CD4-positive, alpha-beta T cell treated with Interleukin-1 beta for 1 hour (primary cell): ENCODE measurements at places on chromosomes 6 and 20.

DNA sequence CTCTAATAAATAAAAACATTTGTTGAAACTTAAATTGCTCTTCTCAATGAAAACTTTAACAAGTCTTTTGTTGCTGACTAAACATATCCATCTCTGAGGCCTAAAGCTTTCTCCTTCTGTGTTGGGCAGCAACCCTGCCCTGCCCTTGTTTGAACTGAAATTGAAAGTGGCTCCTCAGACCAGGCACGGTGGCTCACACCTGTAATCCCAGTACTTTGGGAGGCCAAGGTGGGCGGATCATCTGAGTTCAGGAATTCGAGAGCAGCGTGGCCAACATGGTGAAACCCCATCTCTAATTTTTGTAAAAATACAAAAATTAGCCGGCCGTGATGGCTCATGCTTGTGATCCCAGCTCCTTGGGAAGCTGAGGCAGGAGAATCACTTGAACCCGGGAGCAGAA lies 29.2 kb upstream of the GNRH2 start:
- DNase-seq = no peak

DNA sequence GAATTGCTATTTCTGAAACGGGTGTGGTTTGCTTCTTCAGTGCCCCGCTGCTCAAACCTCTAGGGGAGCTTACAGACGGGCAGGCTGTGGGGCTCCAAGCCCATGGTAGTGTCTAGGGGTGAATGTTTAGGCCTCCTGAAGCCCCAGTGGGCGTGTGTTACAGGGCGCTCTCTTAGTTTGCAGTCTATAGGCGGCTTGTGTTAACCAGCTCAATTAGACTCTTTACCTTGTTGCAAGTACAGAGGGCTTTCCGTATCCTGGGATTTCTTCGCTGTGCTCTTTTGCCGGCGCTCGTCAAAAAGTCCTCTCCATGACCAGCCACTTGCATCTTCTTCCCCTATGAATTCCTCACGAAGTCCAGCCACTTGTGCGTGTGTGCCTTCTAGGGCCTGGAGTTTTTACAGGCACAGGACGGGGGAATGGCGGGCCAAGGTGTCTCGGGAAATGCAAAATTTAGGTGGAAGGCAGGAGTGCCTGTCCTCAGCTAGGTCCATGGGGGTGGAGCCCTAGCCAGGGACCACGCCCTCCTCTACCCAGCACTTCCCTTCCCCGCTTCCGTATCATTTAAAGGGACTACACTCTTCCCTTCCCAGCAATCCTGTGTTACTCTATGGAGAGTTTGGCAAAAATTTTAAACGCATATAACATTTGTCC lies 94.5 kb downstream of the HTR1B start:
- no peak for DNase-seq

GRCh38 chr6:53281518-53282215 lies 67.1 kb downstream of the ELOVL5 start:
- no peak for DNase-seq

DNA sequence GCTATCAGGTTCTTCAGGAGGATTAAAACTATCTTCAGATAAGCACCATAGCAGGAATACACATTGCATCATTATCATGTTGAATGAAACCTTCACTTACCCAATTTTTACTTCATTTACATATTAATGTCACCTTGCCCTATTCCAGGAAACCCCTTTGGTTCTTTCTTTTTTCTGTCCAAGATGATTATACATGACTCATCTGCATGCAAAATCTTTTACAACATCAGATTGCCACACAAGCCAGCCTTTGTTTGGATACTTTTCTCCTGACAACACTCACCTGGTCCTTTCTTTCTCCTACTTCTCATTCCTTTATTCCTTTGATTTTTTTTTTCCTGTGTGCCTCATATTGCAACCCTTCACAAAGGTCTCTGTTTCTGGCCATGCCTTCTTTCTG lies 200.5 kb upstream of the POU3F2 start:
- DNase-seq = no peak

DNA sequence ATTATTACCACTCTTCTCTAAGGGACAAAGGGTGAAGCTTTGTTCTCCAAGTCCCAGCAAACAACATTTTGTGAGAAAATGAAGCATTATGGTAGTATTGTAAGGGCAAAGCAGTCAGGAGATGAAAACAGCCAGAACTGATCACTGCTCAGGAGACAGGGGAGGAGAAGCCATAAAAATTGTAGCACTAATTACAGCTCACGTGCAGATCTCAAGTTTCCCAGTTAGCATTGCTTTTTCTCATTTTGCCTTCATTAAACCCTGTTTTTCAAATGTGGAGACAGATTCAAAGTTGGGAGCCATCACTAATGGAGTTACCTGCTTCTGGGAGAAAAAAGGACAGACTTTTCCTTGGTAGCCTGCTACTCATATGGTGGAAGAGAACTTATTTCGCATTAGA lies 210.9 kb upstream of the PDE10A start:
- no peak for DNase-seq

DNA sequence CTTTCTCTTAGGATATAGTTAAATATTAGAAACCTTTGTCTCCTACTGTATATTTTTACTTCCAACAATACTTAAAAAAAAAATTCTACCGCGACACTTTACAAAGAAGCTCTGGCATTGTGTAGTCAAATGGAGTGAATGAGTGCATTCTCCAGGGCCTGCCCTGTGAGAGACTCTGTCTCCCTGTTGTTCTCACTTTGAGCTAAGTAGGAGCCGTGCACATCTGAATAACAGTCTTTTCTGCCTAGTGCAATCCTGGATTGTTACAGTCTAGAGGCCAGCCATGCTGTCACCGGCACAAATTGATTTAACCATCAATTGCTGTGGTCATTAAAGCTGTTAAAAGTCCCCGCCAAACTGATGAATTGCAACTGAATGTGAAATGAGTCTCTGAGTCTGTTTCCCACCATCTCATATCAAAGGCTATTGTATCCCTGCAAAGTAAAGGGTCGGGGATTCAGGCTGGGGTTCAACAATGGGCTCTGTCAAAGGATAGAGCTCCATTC lies 156.0 kb downstream of the RFPL4B start:
- DNase-seq = no peak

- no peak for DNase-seq
Measured at GRCh38 chr6:149080511-149080910, 237.0 kb upstream of the TAB2 start.

- no peak for DNase-seq
Measured at GRCh38 chr6:133632906-133633305, 256.0 kb upstream of the TCF21 start.

DNA sequence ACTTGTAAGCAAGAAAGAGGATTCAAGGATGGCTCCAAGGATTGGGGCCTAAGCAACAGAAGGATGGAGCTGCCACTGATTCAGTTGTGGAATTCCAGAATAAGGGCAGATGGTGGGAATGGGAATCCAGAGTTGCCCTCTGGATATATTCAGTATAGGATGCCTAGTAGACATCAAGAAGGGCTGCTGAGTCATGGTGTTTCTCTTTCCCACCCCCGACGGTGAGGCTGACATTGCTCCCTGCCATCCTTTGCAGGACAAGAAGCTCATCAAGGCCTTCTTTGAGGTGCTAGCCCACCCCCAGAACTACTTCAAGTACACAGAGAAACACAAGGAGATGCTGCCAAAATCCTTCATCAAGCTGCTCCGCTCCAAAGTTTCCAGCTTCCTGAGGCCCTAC lies 11.2 kb upstream of the ZNF76 start:
- DNase-seq = no peak

- no peak for DNase-seq
Measured at GRCh38 chr6:119032428-119032827, 46.0 kb downstream of the FAM184A start.

DNA sequence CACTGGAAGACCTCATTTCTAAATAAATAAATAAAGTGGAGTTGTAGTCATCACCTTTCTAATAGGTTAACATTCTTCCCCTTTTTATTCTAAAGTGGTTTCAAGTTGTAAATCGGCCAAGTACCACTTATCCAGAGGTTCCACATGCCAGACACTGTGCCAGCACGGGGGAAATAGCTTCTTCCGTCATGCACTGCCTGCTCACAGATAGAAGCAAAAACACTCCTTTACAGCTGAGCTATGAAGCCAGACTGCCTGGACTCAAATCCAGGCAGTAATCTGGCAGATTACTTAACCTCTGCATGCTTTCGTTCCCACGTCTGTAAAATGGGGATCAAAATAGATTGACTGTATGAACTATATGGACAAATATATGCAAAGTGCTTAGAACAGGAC lies 17.2 kb upstream of the SCML4 start:
- no peak for DNase-seq

DNA sequence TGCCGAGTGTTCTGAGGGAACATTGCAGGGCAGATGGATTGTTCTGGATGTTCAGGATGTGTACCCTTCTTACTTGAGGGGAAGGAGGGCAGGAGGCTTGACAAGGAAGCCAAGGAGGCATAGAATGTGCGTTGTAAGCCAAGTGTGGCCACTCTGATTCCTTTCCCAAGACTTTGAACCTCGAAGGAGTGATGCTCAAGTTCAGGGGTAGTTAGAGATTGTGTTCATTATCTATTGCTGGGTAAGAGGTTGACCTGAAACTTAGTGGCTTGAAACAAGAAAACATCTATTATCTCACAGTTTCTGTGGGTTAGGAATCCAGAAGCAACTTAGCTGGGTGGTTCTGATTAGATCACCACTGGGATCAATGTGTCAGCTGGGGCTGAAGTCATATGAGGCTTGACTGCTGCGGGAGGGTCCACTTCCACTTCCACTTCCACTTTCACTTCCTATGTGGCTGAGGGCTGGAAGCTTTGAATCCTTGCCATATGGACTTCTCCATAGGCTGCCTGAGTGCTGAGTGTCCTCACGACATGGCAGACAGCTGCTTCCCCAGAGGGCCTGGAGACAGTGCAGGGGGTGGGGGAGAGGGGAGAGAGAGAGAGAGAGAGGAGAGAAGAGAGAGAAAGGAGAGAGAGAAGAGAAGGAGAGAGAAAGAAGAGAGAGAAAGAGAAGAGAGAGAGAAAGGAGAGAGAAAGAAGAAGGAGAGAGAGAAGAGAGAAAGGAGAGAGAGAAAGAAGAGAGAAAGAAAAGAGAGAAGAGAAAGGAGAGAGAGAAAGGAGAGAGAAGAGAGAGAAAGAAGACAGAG lies 6.9 kb upstream of the CD40 start:
- DNase-seq = peak; percentile 71

GRCh38 chr6:131688286-131688685 lies 12.9 kb downstream of the OR2A4 start:
- no peak for DNase-seq

- DNase-seq = no peak
Measured at GRCh38 chr20:62702895-62703852, 5.5 kb upstream of the NTSR1 start.

- peak; percentile 62 for DNase-seq
Measured at GRCh38 chr6:46090115-46091079, 39.4 kb upstream of the ENPP4 start.

- no peak for DNase-seq
Measured at GRCh38 chr6:89794324-89794723, 25.3 kb downstream of the MDN1 start.

- DNase-seq = peak; percentile 6
Measured at GRCh38 chr6:116405138-116405537, 34.4 kb downstream of the DSE start.

- DNase-seq = no peak
Measured at GRCh38 chr6:122853259-122853995, 64.4 kb downstream of the SMPDL3A start.

- peak; percentile 68 for DNase-seq
Measured at GRCh38 chr20:50575865-50576720, 65.9 kb downstream of the PTPN1 start.

- DNase-seq = no peak
Measured at GRCh38 chr20:44014807-44015732, 100.4 kb downstream of the TOX2 start.

DNA sequence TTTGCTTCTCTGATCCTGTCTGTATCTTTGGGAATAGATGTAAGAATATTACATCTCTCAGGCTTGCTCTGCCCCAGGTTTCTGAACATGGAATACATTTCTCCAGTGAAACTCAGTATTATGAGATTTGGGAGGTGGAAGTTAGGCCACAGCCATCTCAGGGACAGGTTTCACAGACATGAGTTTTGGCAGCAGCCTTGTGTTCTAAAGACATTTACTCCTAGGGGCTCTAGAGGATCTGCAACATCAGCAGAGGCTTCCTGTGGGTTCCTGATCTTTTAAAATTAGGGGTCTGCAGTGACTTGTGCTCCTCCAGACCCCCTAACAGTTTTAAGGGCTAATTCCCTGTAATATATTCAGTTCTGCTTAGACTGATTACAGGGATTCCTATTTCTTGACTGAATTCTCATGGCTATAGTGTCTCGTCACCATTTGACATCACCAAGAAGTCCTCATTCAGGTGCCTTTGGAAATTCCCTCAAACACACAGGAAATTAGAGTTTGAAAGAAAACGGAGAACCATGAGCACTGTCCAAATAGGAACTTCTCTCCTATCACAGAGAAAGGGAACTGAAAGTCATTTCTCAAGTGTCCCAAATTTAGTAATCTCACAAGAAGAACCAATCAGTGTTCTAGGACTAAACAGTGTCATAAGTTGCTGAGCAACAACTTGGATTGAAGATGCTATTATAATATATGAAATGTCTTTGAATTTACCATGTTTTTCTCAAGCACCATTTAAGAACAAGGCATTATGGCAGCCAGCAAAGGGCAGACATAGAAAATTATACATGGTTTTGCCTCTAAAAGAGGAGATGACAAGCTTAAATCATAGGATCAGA lies 2.5 kb upstream of the HLA-DRA start:
- DNase-seq = peak; percentile 40

DNA sequence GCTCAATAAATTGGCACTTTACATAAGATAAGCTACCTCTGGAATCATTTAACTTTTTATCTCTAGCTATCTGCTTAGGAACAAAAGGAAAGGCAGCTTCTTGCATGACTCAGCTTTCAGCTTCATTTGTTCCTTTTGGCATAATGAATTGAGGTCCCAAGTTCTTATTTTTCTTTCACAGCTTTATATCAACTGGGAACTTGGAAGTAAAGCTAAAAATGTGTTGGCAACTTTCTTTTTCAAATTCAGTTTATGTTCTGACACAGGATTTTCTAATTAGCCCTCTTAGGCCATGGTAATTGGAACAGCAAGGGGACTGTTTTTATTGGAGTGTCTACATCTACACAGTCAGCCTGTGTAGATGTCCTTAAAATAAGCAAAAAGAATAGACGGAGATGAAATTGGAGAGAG lies 55.2 kb upstream of the MRAP2 start:
- no peak for DNase-seq

GRCh38 chr6:163820745-163821458 lies 406.4 kb downstream of the QKI start:
- DNase-seq = no peak

GRCh38 chr20:35039146-35039545 lies 53.5 kb downstream of the TRPC4AP start:
- no peak for DNase-seq

- no peak for DNase-seq
Measured at GRCh38 chr6:44675449-44675848, 287.9 kb downstream of the CDC5L start.

DNA sequence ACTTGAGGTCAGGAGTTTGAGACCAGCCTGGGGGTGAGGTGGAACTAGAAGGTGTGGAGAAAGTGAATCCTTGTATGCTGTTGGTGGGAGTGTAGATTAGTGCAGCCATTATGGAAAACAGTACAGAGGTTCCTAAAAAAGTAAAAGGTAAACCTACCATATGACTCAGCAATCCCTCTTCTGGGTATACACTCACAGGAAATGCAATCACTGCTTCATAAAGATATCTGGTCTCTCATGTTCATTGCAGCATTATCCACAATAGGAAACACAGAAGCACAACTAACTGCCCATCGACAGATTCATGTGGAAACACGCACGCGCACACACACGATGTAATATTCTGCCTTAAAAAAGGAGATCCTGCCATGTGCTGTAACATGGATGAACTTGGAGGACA lies 66.7 kb downstream of the CDC5L start:
- DNase-seq = no peak

- no peak for DNase-seq
Measured at GRCh38 chr6:51910851-51911250, 176.6 kb downstream of the PKHD1 start.

GRCh38 chr20:51074062-51074461 lies 51.2 kb upstream of the KCNG1 start:
- no peak for DNase-seq
